Lower leg skin (tissue), 4 donors: ENCODE measurements at places on chromosomes 7 and 10.

DNA sequence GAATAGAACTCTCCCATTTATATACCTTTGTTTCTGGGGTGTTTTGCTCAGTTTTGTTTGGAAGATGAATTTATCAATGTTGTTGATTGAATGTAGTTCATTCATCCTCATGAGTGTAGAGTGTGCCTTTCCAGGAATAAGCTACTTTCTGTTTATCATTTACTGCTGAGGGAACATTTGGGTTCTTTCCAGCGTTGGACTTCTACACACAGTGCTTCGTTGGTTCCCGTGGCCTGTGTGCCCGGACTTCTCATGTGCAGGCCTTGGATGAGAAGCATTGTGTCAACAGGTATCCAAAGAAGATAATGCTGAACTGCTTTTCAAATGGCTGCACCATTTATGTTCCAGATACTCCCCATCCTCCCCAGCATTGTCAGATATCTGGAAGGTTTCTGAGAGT is 107.6 kb upstream of the TNS3 start:
- peak; percentile 29 for DNase-seq

- no peak for DNase-seq
Measured at GRCh38 chr10:132149917-132150316, 36.8 kb upstream of the DPYSL4 start.

- DNase-seq = peak; percentile 61
Measured at GRCh38 chr7:47228386-47229014, 353.4 kb downstream of the TNS3 start.

GRCh38 chr7:84194484-84195271 is at the start of gene SEMA3A:
Gene SEMA3A, minus strand, starts transcription at chr7:84194789. Its CDS starts 203 bp downstream, at chr7:84194586.
- no peak for DNase-seq

DNA sequence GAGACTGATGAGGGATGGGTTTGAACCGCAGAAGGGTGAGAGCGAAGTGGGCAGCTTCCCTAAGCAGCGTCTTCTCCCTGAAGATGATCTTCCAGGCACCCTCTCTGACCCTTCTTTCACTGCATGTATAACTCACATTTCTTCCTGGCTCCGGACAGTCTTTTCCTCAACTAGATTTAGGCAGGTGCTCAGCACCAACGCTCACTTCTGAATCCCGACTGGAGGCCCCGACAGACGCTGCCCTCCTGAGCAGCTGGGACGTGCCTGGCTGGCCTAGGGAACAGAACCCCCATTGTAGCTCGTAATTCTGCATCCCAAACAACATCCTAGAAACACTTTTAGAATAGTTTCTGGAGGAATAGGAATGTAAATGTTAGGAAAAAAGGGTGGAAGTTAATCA is 206.6 kb downstream of the DIP2C start:
- DNase-seq = peak; percentile 61

DNA sequence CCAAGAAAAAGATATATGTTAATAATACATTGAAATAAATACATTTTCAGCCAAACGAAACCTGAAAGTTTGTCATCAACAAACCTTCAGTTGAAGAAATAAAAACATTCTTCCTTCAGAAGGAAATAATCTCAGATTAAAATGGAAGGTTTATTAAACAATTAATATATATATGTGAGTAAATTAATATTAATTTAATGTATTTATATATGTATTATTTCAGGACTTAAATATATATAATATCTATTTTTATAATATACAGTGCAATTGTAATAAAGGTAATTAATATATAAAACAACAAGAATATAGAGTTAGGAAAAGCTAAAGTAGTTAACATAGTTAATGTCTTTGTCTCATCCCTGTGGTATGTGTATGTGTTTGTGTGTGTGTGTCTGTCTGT is 102.2 kb upstream of the CDC14C start:
- no peak for DNase-seq

GRCh38 chr7:30813466-30813865 is 42.2 kb downstream of the MINDY4 start:
- peak; percentile 84 for DNase-seq

- peak; percentile 19 for DNase-seq
Measured at GRCh38 chr10:24209946-24210491, 1.1 kb downstream of the KIAA1217 start.

- no peak for DNase-seq
Measured at GRCh38 chr10:114894911-114895310, 43.1 kb upstream of the TRUB1 start.

GRCh38 chr7:90298145-90299038 is 22.7 kb downstream of the FAM237B start:
- no peak for DNase-seq

- DNase-seq = no peak
Measured at GRCh38 chr7:42319631-42320030, 82.6 kb upstream of the GLI3 start.

GRCh38 chr10:131641231-131641630 is 259.6 kb upstream of the PPP2R2D start:
- DNase-seq = no peak

- no peak for DNase-seq
Measured at GRCh38 chr10:7003831-7004395, 406.9 kb downstream of the SFMBT2 start.

DNA sequence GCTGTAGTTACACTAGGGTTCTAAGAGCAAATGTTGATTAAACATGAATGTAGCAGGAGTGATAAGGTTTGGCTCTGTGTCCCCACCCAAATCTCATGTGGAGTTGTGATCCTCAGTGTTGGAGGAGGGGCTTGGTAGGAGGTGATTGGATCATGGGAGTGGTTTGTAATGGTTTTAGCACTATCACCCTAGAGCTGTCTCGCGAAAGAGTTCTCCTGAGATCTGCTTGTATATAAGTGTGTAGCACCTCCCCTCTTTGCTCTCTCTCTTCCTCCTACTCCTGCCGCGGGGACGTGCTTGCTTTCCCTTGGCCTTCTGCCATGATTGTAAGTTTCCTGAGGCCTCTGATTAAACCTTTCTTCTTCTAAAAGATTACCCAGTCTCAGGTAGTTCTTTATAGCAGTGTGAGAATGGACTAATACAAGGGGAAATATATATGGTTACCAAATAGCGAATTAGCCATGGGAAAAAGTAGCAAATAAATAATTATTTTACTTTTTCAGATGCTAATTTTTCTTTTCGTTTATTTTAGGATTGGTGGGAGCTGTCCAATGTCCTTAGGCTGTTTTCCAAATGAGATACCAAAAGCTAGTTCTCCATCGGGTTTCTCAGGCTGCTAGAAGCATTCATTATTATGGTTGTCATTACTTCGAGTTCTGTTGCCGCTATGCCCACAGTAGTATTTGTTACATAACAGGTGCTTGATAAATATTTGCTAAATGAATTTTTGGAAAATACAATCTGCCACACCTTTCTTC is 58.7 kb downstream of the PTEN start:
- no peak for DNase-seq

GRCh38 chr7:119931230-119931824 is 341.6 kb upstream of the KCND2 start:
- DNase-seq = no peak

DNA sequence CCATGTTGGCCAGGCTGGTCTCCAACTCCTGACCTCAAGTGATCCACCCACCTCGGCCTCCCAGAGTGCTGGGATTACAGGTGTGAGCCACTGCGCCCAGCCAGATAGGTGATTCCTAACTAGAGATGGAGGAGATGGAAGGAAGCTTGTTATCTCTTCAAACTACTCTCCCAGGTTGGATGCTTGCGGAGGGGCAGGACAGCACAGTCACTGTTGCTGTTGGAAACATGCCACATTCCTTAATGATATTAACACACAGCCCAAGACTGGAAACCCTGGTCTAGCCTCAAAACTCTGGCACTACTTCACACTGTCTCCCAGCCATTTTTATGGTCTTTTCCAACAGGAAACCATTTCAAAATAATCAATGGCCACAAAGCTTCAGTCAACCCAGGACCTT is 468.8 kb upstream of the NRP1 start:
- DNase-seq = no peak

GRCh38 chr7:113787106-113787505 is 131.7 kb downstream of the PPP1R3A start:
- no peak for DNase-seq

- DNase-seq = no peak
Measured at GRCh38 chr7:25559581-25560367, 331.5 kb upstream of the NPVF start.

- DNase-seq = no peak
Measured at GRCh38 chr10:62121187-62121530, 147.5 kb downstream of the RTKN2 start.
